SJSA1 (cell line): ENCODE measurements at places on chromosomes 1 and 21. TPM values are rescaled to one million over a fixed set of nuclear protein-coding genes. Genes with fewer than 3 reads are reported as not detected.
A peak's percentile ranks its signal among the peaks of the same experiment; 100 is the strongest.

Gene CCDC190
- 2.8 and 5.5 TPM in 2 replicates for total RNA-seq

DNA sequence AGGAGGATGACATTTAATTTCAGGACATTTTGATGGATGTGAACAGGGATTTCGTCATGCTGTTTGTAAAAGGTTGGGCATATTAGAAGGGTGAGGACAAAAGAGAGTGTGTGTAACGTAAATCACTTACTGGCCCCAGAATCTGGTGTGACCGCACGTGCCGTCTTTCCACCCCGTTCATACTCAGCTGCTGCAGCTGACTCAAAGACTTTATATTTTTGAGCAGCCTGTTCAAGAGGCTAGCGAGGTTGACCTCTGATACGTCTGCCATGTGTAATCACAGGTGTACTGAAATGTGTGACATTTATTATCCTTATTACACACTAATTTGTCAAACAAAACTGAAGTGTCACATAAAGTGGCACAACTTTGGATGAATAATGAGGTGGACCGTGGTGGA, 66.5 kb upstream of the ERRFI1 start:
- no peak for DNase-seq

DNA sequence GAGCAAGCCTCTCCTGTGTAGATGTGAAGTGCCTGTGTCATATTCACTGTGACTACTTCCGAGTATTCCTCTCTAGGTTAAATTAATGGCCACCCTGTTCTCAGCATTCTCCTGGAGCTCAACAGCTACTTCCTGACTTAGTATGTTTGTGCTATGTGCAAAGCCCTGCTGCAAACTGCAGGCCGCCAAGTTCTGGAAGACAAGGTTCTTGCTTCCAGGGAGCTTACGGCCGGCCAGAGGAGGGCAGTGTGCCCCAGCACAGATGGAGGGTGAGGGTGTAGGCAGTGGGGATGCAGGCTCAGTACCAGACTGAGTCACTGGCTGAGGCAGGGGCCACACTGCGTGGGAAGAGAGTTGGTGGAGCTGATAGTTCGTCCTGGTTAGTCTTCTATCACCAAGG, 43.2 kb downstream of the ELK4 start:
- peak; percentile 43 for DNase-seq

Gene DNASE2B
- not detected in 2 replicates for total RNA-seq

DNA sequence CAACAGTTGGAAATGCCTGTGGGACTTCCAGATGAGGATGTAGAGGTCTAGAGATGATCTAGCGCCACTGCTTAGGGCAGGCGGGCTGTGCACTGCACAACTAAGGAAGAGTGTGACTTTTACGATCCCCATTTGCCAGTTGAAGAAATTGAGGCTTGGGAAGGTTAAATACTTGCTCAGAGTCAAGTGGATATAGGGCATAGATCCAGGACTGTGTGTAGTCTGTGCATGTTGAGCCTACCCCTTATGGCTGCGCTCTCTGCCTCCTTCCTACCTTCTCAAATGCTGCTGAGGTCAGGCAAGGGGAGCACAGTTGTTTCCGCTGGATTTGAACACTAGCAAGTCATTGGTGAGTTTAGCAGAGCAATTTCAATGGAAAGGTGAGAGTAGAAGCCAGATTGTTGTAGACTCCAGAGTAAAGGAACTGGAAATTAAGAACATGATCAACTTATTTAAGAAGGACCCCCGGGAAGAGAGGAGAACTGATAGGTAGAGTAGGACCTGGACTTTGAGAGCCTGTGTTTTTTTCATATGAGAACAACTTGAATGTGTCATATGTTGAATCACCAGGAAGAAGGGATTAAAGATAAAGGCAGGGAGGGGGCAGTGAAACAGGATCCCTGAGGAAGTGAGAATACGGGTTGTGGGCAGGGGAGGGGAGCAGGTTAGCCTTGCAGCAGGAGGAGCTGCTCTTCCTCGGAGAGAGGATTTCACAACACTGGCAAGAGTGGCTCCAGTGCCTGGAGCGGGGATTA, 2.7 kb downstream of the CAPN2 start:
- DNase-seq: peak; percentile 52

DNA sequence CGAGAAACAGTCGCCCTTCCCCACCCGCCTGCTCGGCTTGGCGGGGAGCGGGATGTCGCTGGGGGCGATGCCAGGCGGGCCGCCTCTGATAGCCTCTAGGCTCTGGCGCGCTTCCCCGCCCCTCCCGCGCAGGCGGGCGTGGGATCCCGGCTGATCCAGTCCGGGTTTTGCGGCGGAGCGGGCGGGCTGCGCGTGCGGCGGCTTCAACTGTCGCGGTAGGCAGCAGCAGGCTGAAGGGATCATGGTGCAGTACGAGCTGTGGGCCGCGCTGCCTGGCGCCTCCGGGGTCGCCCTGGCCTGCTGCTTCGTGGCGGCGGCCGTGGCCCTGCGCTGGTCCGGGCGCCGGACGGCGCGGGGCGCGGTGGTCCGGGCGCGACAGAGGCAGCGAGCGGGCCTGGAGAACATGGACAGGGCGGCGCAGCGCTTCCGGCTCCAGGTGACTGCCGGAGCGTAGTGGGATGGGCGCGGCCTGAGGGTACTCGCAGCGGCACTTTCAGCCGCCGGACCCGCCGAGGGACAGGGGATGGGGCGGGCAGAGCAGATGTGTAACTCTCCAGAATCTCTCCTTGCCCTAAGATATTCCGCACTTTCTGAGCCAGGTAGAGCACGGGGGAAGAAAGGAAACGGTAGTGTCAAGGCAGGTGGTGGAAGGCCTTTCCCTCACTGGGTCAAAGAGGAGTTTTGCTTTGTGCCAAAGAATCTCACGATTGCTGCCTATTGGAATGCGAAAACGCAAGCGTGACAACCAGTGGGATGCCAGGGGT, at the start of gene FAAH:
FAAH (plus strand) TSS at position 210 of the 764 bp plus-strand sequence; CDS start at position 242, 32 bp downstream.
- DNase-seq: no peak

Gene PPIAL4G
- total RNA-seq: not detected in 2 replicates

DNA sequence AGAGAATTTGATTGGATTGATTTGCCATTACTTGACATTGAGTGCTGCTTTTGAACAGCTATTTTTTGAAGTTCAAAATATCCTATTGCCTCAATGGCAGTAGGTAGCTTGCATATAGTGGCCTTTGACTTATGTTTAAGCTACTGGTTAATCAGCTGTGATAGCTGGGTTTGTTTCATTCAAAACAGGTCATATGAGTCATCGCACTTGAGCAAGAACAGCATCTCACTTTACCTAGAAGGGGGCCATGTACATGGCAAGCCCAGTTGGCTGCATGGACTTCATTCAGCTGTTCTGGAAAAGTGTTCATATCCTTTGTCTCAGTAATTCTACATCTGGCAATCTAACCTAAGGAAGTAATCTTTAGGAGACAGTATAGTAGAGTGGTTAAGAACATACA, 29.0 kb upstream of the ARID1A start:
- DNase-seq: no peak

GRCh38 chr1:211484755-211485479, 7.0 kb downstream of the RD3 start:
- DNase-seq: no peak

DNA sequence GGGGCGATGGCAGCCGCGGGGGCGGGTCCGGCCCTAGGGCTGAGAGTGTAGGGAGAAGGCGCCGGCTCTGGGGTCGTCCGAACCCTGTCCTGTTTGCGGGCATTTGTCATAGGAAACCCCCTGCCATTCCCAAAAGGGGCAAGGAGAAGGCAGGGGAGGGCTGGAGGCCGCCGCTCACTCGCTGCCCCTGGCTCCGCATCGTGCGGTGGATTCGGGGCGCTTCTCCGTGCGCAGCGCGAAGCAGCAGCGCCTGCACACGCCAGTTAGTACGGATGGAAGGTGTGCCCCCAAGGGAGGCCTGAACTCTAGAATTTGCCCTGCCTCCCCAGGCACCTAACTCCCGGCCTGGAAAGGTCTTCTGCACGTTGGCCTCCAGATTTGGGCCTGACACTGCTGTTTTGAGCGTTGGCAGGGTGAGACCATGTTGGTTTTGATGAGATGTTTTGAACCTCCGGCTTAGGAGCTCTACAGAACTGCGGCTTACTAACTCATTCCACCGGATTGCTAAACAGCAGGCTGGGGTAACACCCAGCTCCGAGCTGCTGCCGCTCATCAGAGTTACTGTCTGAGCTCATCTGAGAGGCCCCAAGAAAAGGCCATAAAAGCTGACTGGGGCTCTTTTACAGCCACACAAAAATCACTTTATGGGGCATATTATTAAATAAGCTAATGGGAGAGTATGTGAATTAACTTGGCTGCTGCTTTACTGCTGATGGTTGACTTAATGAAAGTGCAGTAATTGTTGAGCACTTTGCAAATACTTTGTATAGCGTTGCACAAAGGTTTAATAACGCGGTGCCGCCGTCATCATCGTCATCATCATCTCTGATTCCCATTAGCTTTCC, 987 bp downstream of the GPR137B start:
- DNase-seq: no peak

Gene CD48
- not detected in 2 replicates for total RNA-seq

DNA sequence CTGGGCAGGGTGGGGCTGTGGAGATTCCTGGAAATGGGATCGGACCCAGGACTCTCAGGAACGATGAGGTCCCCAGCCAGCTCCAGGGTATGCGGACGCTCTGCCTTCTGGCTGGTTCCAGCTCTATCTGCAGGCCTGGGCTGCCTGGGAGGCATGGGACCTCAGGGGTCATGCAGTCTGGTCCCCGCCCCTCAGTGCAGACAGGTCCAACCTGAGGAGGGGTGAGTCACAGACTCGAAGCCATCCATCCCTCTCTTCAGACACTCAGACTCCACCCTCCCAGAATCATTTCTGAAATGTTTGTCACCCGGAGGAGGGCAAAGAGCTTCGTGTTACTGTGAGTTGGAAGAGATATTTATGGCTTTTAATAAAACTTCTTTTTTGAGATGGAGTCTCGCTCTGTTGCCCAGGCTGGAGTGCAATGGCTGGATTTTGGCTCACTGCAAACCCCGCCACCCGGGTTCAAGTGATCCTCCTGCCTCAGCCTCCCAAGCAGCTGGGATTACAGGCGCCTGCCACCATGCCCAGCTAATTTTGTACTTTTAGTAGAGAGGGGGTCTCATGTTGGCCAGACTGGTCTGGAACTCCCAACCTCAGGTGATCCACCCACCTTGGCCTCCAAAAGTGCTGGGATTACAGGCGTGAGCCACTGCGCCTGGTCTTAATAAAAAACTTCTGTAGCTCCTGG, 5.9 kb upstream of the MYOM3 start:
- DNase-seq: no peak

- no peak for DNase-seq
These were observed 138.3 kb upstream of the DUSP10 start for GRCh38 chr1:221880182-221880581.
